ENCODE measurements at places on chromosomes 11 and 22.

GRCh38 chr11:112470355-112470754 lies 209.7 kb upstream of the PLET1 start:
- DNase-seq = no peak

GRCh38 chr11:46183819-46184218 lies 62.6 kb upstream of the PHF21A start:
- no peak for DNase-seq

DNA sequence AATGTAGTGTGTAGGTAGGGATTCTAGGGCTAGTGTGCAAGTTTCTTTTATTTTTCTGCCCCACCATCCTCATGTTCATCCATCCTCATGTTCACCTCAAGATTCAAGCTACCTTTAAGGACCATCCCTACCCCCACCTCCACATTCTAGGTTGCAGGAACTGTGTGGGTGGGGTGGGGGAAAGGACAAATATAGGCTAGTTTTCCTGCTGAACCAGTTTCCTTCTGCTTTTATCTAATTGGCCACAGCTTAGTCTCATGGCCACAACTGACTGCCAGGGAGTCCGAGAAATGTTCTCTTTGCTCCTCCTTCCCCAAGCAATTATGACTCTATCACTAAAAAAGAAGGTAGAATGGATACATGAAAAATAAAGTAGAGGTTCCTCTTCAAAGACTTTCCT lies 179.0 kb upstream of the LARGE1 start:
- no peak for DNase-seq

DNA sequence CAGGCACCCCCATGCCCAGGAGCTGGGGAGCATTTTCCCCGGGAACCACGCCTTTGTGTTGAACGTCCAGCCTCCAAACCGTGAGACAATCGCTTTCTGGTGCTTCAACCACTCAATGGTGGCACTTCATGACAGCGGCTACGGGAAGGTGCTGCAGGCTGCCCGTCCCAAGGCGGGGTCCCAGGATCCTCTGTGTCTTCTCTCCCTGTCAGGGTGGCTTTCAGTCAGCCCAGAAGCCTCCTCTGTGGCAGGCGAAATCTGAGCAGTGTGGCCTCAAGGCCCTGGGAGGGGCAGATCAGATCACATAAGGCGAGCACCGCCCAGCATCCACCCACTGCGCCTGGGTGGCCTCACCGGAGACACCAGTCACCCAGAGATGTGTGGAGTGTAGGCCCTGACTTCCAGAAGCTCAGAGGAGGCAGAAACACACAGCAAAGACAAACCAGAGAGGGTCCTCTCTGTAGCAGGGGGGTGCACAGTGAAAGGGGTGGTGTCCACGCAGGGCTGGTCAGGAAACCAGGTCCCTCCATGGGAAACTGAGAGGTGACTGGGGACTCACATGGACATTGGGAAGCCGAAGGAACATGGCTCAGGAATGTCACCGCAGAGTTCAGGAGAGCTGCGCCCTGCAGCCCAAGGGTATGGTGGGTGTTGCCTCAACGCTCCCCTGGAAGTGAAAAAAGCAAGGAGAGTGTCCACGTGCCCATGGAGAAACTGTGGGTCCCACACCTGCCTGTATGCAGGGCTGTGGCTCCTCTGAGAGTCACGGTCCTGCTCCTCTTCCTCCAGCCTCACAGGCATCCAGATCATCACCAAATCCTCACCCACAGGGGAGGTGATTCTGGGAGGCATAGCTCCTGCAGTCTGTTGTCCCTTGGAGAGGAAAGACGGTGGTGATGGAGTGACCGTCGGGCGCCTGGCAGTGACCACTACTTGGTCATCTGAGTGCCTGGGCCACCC lies 1420.7 kb downstream of the TBC1D22A start:
- DNase-seq = no peak

- no peak for DNase-seq
These were observed 117.1 kb downstream of the MRTFA start for GRCh38 chr22:40519284-40519947.

All from G401 (cell line).